ENCODE measurements at places on chromosomes 12 and 14. TPM values are rescaled to one million over a fixed set of nuclear protein-coding genes. Genes with fewer than 3 reads are reported as not detected.

DNA sequence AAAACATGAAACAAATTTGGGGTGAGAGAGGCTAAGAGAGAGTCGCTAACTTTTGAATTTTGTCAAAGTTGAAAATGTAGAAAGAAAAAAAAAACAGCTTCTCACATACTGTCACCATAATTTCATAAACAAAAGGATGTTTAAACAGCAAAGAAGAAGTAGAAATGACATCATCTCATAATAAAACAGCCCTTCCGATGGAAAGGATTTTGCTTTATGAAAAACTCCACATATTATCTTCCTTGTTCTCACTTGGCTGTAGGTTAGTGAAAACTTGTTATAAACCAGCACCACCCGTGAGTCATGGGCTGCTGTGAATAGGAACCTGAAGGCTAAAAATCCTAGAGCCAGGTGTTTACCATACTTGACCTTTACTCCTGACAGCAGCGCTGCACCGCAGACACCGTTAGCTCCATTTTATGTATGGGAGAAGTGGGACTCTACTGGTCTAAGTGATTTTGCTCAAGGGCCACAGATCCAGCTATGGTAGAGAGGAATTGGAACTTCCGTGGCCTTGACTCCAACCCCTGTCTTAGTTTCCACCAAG is 63.0 kb upstream of the VRK1 start:
- no peaks in the 10 kb centered on the region for H3K36me3 ChIP-seq
- no peaks in the 10 kb centered on the region for H3K4me1 ChIP-seq

- H3K4me1 ChIP-seq = peaks cover 90% of the 10 kb centered on the region
- no peak overlapping the region for H3K4me3 ChIP-seq
- no peaks in the 10 kb centered on the region for H3K27me3 ChIP-seq
Measured at GRCh38 chr14:61718039-61718438, 22.7 kb downstream of the HIF1A start.

DNA sequence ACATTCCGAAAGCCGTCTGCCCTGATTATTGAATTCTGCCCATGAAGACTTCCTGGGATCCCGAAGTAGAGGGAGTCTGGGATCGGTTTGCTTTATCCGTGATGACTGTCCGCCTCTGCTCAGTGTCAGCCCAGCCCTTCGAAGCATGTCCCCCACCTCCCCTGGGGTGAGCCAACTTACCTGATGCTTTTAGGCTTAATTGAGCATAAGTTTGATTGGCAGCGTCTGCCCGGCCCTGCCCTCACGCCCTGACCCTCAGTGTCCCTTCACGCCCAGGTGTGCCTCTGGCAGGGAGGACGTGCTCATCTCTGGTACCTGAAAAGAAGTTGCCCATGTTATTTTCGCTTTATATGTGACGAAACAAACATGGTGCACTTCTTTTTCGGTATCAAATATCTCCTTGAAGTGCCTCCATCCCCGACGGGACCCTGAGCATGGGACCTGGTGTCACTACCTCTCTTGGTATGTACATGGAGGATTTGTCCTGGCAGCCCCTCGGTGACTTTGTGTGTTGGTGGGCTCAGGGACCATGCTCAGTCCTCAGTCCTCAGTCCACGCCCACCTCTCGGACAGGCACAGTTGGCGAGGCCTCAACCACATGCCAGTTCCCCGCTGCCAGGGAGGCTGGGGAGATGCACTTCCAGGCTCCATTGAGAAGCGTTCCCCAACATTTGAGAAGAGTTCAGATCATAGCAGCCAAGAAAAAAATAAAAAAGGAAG is 130.1 kb upstream of the RTL1 start:
- no peak overlapping the region for H3K27ac ChIP-seq
- H3K4me1 ChIP-seq = peaks cover 3% of the 10 kb centered on the region
- H3K27me3 ChIP-seq = no peaks in the 10 kb centered on the region
- peak; percentile 66 for DNase-seq

DNA sequence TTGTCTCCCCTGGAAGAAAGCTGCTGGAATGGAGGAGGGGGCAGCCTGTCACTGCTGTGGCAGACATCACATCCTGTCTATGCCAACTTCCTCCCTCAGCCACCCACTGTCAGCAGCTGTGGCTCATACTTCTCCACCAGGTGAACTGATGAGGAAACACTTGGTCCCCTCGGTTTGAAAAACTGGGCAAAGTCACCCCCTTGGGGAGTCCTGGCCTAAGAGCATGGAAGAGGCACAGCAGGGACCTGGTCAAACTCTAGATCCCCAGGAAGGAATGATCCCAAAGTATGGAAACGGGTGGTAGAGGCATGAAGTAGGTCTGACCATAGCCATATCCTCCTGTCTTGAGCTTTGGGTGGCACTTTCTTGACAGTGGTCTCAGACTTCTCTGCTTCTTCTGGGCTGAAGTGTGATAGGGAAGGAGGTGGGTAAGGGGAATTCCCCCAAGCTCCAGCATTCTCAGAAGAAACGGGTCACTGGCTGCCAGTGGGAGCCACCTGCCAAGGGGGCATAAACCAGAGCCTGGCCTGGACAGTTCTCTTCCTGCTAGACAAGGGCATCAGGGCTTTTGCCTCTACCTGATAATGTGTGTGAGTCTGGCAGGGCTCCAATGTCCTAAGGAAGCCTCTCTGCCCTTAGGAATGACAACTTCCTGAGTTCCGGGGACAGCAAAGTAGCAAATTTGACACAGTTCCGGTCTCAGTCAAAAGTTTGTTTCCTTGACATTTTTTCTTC is 36.0 kb downstream of the FMNL3 start:
- no peak for DNase-seq
- H3K4me1 ChIP-seq = peaks cover 80% of the 10 kb centered on the region
- peaks cover 2% of the 10 kb centered on the region for H3K36me3 ChIP-seq
- H3K27ac ChIP-seq = peak overlapping the region; percentile 100
- H3K4me3 ChIP-seq = no peak overlapping the region

DNA sequence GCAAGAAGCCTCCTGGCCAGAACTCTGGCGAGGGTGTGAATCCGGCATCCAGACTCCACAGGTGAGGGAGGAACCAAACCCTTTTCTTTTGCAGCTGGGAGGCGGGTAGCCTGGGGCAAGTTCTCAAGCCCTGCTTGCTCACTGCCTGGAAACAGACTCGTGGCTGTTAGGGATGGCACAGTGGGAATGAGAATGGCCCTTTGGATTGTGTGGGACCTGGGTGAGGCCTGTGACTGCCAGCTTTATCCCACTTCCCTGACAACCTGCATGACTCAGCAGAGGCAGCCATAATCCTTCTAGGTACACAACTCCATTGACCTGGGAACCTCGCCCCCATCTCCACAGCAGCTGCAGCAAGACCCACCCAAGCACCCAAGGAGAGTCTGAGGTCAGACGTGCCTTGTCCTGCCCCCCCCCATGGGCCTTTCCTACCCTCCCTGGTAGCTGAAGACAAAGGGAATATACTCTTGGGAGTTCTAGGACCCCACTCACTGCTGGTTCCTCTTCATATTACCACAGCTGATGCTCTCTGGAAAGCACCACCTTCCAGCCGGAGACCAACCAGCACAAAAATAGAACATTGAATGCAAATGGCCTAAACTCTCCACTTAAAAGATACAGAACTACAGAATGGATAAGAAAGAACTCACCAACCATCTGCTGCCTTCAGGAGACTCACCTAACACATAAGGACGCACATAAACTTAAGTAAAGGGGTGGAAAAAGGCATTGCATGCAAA is 5.1 kb upstream of the GPR33 start:
- peaks cover 2% of the 10 kb centered on the region for H3K4me1 ChIP-seq
- no peak overlapping the region for H3K27ac ChIP-seq
- no peak overlapping the region for H3K4me3 ChIP-seq
- DNase-seq = no peak
- no peaks in the 10 kb centered on the region for H3K36me3 ChIP-seq

DNA sequence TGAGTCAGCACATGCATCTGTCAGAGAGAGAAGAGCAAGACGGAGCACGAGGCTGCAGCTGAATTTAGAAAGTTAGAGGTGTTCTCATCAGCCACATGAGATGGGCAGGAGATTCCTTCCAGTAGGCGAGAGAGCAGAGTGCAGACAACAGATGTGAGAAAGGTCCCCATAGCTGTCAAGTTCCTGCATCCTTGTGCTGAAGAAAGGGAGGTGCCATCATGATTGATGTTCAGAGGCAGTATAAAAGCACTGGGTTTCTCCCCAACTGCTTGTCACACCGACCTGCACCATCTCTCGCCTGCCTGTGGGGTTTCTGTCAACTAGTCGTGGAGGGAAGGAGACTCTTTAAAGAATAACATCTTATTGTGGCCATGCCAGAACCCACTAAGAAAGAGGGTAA is at the start of gene MYBPC1:
Gene MYBPC1, plus strand, starts transcription at position 272 of the 400 bp plus-strand sequence. Its CDS starts 100 bp downstream, at position 372.
- H3K4me1 ChIP-seq = no peaks in the 10 kb centered on the region
- H3K27me3 ChIP-seq = peaks cover 4% of the 10 kb centered on the region
- DNase-seq = no peak
- no peak within 1 kb of the TSS for H3K27ac ChIP-seq
- H3K36me3 ChIP-seq = no peaks in the 10 kb centered on the region

Gene OTX2
- total RNA-seq = not detected

Gene TESPA1
- not detected for total RNA-seq

Gene HHIPL1
- 1.6 TPM for total RNA-seq

Gene GPR132
- total RNA-seq = 0.30 TPM

Gene AKAP6
- total RNA-seq = 4.3 TPM

Data from chondrocyte (in vitro differentiated cells).